ENCODE measurements at places on chromosomes 5 and 9.

GRCh38 chr5:112784726-112785125 lies 47.0 kb downstream of the APC start:
- peak; percentile 17 for DNase-seq

DNA sequence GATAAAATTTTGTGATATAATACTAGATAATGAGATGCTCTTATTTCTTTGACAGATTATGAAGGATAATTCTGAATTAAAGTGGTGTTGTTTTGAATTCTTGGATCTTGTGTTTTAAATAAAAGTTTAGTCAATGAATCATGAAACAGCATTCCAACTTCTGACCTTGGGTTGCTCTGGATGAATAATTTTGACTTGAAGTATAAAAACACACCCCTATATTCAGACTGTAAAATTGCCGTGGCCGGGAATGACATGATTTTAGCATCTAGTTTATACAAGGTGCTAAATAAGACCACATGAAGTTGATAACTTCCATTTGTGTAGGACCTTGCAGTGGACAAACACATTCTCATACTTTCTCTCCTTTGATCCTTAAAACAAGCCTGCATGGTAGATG lies 67.2 kb upstream of the DAP start:
- peak; percentile 33 for DNase-seq

- DNase-seq, result no peak
Measured at GRCh38 chr5:172530406-172530805, 76.1 kb upstream of the SH3PXD2B start.

DNA sequence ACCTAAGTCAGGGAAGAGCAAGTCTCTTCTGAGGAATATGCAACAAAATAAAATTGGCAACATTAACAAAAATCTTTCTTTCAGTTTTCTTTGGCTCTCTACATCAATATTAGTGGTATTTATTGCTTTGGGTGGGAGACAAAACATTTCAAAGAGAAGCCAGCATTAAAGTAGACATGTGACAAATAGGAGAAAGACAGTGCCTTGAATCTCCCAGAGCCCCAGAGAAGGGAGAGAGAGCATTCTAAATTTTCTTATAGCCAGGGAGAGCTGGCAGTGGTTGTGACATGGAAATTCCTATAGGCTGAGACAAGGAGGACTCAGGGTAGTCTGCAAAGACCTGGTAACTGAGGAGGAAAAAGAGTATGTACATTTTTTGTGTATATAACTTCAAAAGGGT lies 79.4 kb upstream of the NREP start:
- DNase-seq, result no peak

DNA sequence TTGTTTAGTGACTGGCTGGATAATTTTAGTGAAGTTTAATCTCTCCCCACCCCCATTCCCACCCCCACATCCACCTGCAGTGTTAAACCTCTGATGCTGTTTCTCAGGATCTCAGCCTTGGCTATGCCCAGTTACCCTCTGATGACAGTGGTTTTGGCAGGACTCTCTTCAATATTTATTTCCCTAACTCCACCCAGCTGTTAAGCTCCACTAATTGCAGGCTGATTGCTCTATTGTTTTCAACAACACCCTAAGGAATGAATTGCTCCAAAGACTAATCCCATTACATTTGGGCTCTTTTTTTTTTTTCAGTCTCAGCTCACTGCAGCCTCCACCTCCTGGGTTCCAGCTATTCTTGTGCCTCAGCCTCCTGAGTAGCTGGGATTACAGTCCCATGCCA lies 46.3 kb downstream of the PHAX start:
- no peak for DNase-seq

DNA sequence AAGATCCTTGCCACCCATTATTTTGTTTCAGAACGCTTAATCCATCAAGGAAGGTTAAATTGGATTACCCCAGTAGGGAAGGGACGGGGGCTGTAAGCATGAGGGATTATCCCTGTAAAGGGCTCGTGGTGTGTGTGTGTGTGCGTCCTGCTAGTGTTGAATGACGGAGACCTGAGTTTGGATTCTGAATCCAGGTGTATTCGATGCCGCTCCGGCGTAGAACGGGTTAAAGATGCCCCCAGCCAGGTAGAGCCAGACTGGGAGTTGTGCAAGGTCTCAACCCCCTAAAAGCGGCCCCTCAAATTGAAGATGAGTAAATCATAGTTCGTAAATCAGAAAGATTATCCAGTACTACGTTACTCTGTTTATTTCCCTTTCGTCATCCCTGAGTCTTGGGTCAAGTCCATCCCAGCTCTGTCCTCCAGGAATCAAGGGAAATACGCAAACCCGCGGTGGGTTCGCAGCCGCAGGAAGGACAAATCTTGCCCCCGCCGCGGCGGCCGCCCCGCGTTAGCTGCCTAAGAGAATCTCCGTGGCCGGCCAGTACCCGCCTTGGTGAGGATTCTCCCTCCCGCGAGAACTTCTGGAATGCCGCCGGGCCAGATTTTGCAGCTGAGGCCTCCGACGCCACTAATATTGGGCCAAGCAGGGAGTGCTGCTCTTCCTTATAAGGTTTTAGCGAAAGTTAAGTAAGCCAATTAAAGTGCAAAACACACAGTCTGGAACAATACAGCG lies 586 bp upstream of the MTAP start:
- DNase-seq, result peak; percentile 78

GRCh38 chr5:8924054-8924793 lies 621.7 kb downstream of the SEMA5A start:
- DNase-seq, result no peak

DNA sequence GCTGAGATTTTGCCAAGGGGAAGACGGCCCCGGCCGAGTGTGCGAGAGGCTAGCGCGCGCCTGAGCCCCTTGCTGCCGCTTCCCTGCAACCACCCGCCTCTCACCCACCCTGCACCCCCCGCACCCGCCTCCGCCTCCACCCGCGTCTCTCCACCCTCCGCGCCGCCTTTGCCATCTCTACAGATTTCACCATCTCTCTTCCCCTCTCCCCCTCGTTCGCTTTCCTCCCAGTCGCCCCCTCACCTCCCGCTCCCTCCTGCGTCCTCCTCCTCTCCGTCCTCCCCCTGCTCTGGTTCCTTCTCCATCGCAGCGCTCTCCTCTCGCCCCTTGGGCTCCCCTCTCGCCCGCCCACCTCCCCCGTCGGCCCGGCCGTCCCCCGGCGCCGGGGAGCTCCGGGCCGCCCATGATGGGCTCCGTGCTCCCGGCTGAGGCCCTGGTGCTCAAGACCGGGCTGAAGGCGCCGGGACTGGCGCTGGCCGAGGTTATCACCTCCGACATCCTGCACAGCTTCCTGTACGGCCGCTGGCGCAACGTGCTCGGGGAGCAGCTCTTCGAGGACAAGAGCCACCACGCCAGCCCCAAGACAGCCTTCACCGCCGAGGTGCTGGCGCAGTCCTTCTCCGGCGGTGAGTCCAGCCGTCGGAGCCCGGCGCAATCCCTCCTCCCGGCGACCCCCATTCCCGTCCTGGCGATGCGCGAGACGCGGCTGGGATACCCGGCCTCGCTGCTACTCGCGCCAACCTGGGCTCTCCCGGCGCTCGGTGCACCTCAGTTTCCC lies at the start of gene PRDM12:
Gene PRDM12 (plus strand): TSS at position 344 of the 778 bp plus-strand sequence. CDS start 60 bp downstream, at position 404.
- DNase-seq, result no peak

- no peak for DNase-seq
Measured at GRCh38 chr5:177377851-177378776, 6.1 kb upstream of the SLC34A1 start.

DNA sequence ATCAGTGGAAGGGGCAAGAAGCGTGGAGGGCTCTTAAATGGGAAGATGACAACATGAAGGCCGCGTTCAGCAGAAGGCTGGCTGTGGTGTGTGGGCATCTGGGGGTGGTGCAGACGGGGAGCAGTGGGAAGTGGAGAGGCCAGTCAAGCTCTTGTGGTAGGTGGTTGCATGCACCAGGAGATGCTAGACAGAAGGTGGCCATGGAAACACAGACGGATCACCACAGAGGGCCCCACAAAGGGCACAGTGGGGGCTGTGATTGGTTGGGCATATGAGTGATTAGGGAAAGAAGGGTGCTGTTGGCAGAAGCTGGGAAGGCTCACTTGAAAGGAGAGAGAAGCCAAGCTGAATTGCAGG lies 14.7 kb downstream of the MTMR12 start:
- no peak for DNase-seq

- peak; percentile 75 for DNase-seq
Measured at GRCh38 chr5:61866930-61867329, 439.1 kb upstream of the KIF2A start.

DNA sequence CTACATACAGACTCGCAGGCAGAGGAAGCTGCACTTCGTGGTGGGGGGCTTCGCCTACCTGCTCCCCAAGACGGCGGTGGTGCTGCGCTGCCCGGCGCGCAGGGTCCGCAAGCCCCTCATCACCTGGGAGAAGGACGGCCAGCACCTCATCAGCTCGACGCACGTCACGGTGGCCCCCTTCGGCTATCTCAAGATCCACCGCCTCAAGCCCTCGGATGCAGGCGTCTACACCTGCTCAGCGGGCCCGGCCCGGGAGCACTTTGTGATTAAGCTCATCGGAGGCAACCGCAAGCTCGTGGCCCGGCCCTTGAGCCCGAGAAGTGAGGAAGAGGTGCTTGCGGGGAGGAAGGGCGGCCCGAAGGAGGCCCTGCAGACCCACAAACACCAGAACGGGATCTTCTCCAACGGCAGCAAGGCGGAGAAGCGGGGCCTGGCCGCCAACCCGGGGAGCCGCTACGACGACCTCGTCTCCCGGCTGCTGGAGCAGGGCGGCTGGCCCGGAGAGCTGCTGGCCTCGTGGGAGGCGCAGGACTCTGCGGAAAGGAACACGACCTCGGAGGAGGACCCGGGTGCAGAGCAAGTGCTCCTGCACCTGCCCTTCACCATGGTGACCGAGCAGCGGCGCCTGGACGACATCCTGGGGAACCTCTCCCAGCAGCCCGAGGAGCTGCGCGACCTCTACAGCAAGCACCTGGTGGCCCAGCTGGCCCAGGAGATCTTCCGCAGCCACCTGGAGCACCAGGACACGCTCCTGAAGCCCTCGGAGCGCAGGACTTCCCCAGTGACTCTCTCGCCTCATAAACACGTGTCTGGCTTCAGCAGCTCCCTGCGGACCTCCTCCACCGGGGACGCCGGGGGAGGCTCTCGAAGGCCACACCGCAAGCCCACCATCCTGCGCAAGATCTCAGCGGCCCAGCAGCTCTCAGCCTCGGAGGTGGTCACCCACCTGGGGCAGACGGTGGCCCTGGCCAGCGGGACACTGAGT lies 255.9 kb downstream of the SAXO1 start:
- no peak for DNase-seq

GRCh38 chr9:128408963-128409431 lies 11.7 kb upstream of the CERCAM start:
- DNase-seq, result no peak

DNA sequence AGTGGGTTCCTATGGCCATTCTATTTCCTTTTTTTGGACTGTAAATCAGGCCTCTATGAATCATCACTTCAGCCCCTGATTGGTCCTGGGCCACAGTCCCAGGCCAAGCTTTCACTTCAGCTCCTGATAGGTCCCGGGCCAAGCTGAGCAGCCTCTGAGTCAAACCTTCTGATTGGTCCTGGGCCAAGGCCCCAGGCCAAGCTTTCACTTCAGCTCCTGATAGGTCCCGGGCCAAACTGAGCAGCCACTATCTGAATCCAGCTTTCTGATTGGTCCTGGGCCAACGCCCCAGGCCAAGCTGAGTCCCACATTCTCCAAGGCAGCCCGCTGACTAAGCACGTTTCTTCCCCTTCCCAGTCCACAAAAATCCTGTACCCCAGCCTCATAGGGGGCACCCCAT lies 1972.9 kb upstream of the ACO1 start:
- DNase-seq, result no peak

- no peak for DNase-seq
Measured at GRCh38 chr9:78928625-78929405, 631.9 kb downstream of the PSAT1 start.

DNA sequence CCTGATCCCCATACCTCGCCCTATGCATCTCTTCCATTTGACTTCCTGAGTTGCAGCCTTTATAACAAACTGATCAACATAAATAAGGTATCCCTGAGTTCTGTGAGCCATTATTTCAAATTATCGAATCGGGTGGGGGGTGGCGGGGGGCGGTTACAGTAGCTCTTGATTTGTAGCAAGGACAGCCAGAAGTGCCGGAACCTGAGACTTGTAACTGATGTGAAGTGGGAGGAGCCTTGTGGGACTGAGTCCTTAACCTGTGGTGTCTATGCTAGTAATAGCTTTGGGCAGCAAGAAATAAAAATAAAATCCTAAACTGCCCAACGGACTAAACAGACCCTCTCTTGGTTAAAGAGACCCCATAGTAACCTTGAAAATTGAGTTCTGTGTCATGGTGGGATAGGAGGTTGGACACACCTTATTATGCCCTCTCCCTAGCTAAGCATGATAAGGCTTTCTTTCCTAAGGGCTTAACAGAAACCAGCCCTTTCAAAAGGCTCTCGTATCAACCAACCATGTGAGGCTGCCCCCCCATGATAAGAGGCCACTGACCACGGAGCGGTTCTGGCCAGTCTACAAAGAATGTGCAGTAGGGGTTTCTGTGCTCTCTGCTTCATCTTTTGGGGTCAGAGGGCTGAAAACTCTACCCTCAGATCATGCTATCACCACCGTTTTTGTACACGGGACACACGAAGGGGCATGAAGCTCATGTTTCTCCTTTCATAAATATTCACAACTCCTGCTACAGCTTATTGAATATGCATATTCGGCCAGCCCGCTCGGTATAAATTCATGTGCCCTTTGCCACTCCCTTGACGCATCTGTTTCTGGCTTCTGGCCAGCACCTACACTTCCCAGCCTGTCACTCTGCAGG lies 39.5 kb upstream of the IQGAP2 start:
- no peak for DNase-seq

GRCh38 chr9:37873955-37874354 lies 30.0 kb downstream of the SLC25A51 start:
- DNase-seq, result no peak

DNA sequence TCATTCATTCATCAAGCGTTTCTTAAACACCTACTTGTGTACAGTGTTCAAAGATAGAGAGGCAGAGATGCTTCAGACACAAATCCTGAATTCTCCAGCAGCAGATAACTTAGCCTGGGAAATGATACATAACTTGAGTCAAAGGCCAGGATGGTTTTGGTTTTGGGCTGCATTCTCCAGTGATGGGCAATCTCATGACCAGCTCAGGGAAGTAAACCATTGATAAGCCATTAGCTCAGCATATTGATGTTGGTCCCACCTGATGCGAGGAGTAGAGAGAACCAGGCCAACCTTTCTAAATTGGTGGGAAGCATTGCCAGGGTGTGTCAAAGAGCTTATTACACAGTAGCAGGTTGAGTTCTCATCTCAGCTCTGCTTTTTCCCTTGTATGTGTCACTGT lies 53.0 kb downstream of the SH3RF2 start:
- no peak for DNase-seq

DNA sequence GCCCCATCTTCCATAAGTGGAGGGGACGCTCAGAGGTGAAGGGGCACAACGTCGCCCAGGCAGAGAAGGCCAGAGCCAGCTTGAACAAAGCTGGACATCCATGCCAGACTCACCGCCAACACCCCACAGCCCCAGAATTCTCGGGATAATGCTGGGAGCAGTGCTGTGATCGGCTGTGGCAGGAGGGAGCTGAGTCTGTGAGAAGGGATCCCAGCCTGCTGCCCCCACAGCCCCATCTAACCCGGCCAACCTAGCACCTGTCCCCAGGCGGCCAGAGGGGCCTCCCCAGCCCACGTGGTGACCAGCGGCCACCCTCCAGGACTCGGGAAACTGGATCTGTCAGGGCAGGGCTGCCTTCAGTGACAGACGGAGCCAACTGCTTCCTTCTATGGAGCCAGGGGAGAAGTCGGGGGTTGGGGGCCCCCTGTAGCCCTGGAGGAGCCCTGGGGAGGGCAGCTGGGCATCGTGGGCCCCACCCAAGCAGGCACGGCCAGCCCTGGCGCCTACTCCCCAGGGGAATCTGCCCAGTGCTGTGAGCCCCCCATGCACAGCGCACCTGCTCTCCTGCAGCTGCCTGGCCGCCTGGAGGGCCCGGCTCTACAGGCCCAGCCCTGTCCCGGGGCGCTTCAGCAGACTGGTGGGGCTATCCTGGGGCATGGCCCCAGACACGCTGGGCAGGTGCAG lies 6.0 kb downstream of the BRD3 start:
- DNase-seq, result peak; percentile 69
